ENCODE measurements at places on chromosomes 5 and 9. TPM values are rescaled to one million over a fixed set of nuclear protein-coding genes. Genes with fewer than 3 reads are reported as not detected.

DNA sequence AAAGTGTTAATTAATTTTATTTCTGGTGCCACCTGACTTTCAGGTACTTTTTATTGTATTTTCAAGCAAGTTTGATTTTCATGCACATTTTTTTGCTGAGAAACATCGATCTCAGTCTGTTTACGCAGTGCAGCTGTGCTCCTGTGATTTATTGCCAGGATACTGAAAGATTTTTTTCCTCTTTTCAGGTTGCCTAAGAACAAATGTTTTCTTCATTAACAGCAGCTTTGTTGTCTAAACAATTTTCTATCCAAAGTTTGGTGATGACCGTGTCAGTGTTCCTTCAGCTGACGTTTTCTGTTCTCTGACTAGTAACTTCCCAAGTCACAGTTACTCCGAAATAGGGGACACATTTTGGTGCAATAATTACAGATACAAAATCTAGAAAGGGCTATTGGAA lies 78.1 kb downstream of the VCAN start:
- no peak for DNase-seq

DNA sequence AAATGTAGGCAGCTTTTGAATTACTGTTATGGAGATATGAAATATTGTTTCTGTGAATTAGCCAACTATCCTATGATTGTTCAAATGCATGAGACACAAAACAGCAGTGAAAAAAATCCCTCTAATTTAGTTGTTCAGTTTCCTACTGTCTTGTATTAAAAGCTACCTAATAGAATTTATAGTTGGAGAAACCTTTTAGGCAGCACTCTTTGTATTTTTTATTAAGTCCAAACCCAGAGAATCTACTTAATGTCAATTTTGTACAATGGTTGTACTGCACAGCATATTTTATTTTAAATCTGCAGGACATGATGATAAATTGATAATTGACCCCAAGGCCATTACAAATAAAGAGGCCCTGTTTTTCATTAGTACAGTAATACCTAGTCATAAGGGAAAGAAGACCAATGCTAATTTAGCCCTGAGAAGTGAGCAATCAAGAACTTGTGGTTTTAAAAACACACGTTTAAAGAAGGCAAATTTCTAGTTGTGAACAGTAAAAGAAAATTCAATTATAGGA lies 607.5 kb downstream of the ISL1 start:
- no peak for DNase-seq

Gene SPATA31C1
- not detected for total RNA-seq

- DNase-seq, result no peak
Measured at GRCh38 chr5:172280317-172280716, 3.2 kb downstream of the UBTD2 start.

DNA sequence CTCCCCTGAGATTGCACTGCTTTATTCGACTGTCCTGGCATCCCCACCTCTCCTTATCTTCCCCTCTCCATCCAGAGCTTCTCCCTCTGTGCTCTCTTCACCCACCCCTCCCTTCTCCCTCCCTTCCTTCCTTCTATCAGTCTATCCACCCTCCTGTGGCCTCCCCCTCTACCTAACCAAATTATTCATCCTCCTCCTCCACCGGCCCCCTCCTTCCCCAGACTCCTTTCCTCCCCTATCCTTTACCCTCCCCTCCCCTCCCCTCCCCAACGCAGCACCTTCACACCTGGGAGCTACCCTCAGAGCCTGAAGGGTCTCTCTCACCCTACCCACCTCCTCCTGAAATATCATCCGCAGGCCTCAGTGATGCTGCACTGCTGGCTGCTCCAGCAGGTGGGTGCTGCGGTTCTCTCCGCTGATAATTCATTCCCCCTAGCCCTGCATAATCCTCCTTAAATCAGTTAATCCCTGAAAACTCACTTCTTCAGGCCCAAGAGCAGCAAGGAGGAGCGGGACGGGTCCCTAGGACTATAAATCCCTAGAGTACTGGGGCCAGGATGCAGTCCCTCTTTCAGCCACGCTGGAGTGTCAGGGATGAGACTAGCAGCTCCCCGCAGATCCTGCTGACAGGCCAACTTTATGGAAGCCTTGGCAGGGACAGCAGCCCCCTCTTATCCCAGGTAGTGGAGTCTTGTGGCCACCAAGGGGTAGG lies 97.8 kb downstream of the PCDH1 start:
- DNase-seq, result no peak

Gene CSF1R
- total RNA-seq, result 4.3 TPM

GRCh38 chr5:125510651-125511050 lies 764.2 kb upstream of the ZNF608 start:
- DNase-seq, result no peak

- peak; percentile 7 for DNase-seq
Measured at GRCh38 chr9:34197756-34198711, 19.2 kb downstream of the UBAP1 start.

DNA sequence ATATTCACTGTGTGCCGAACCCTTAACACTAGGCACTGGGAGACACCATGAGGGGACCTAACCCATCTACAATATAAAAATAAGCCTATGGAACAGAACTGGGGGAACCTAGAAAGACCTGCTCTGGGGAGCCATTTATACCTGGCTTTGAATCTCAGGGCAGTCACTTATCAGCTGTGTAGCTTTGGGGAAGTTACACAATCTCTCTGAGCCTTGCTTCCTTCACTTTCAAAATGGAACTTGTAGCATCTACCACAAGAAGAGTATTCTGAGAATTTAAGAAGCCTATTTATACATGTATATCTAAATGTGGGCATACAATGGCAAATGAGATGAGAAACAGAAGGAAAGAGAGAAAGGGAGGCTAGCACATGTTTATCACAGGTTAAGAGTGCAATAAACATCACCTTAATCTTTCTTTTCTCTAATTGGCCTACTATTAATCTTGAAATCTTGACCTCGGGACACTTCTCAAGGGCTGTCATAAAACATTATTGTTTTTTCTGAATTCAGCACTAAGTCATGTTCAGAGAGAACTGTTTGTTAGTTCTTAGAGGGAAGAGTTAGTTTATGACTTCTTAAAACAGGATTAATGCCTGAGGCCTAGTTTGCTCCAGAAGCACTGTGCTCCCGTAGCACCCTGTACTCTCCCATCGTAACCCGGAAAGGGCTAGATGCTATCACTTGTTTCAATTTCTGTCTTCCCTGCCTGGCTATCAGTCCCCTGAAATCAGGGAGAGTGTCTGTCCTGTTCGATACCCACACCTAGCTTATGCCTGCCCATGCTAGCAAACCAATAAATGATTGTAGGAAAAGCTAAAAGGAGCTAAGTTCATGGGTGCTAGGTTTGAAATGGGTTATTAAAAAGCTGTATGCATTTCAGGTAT lies 606.4 kb upstream of the CLINT1 start:
- DNase-seq, result no peak

Gene NEUROG1
- total RNA-seq, result not detected

- DNase-seq, result no peak
Measured at GRCh38 chr5:2797160-2797559, 45.7 kb upstream of the IRX2 start.

Measured in RPMI7951 (cell line).